ENCODE measurements at places on chromosomes 13 and 19. TPM values are rescaled to one million over a fixed set of nuclear protein-coding genes. Genes with fewer than 3 reads are reported as not detected.

IGFL1 gene
- not detected for total RNA-seq

MAB21L1 gene
- total RNA-seq = 42.6 TPM

COMP gene
- total RNA-seq = 6.8 TPM

UGGT2 gene
- 21.6 TPM for total RNA-seq

ANKRD24 gene
- 0.69 TPM for total RNA-seq

BEST2 gene
- total RNA-seq = not detected

MBD3L3 gene
- total RNA-seq = not detected

PLPPR3 gene
- not detected for total RNA-seq

CASP14 gene
- total RNA-seq = not detected

CDX2 gene
- not detected for total RNA-seq

C19orf53 gene
- total RNA-seq = 194 TPM

GTF2F1 gene
- 73.8 TPM for total RNA-seq

ELSPBP1 gene
- total RNA-seq = not detected

SGCG gene
- total RNA-seq = not detected

ZNF816 gene
- total RNA-seq = 3.0 TPM

F10 gene
- total RNA-seq = 10.3 TPM

Measured in HFFc6 (cell line).